ENCODE measurements at places on chromosomes 13 and 19.

- DNase-seq, result no peak
Measured at GRCh38 chr19:40223135-40223822, 3.2 kb downstream of the CCNP start.

DNA sequence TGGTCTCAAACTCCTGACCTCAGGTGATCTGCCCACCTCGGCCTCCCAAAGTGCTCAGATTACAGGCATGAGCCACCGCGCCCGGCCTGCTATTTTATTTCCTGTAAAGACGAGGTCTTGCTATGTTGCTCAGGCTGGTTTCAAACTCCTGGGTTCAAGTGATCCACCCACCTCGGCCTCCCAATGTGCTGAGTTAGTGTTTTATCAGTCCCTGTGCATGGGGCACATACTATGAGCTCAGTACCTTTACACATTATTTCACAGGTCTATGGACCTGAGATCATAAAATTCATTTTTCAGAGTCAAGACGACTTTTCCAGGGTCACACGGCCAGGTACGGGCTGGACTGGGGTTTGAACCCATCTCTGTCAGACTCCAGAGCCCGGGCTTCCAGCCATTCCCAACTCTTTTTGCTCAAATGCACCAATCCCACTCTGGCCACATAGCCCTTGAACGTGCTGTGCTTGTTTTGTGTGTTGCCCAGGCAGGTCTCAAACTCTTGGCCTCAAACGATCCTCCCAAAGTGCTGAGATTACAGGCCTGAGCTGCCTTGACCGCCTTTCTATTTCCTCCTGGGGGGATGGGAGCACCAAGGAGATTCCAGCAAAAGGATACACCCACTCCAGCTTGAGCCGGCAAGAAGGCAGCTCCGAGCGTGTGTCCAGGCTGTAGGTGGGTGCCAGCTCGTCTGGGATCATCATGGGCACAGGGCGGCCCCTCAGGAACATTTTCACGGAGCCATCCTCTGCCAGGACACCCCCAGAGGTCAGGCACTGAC, 1.1 kb downstream of the EML2 start:
- no peak for DNase-seq

DNA sequence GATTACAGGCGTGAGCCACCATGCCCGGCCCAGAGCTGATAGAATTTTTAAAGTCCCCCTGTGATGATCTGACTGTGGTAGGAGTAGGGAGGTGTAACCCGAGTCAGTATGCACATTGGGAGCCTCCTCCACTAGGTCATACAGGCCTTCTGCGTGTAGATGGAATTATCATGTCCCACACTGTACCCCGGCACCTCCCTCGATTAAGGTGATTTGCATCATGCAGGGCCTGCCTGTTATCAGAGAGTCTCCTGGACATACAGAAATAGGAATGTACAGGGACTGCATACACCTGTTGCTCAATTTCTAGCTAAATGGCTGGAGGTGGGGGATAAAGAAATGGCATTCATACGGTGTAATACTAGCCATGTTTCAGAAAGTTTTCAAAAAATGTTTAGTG, 922 bp upstream of the ERVK3-1 start:
- DNase-seq, result no peak

DNA sequence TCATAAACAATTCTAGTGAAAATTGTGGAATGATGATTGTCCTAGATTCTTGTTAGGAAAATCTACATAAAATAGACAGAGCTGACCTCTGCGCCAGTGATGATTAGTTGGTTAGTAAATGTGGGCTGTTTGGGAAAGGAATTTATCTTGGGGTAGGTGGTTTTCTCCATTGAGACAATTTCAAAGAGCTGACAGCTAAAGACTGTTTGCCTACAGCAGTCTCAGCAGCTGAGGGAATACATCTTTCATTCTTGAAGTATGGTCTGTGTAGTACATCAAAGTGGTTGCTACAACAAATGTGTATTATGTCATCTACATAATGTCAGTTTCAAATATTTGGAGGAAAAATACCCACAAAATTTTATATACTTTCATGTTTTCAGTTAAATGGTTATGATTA, 117.2 kb upstream of the TRPC4 start:
- DNase-seq, result no peak

- no peak for DNase-seq
Measured at GRCh38 chr19:13082192-13083007, 20.3 kb downstream of the LYL1 start.

DNA sequence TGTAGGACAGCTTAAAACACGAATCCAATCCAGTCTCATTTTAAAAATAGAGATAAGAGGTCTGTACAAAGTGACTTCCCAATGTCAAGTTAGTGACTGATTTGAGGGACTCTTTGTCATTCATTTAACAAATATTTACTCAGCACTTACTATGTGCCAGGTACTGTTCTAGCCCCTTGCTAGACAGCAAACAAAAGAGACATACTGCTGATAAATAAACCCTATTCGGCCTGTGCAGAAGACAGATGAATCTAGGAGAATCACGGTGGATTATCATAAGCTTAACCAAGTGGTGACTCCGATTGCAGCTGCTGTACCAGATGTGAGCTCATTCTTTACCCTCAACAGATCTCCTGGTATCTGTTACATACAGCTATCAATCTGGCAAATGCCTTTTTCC, 6.4 kb upstream of the ELF1 start:
- DNase-seq, result no peak

GRCh38 chr19:45524575-45525129, 17.4 kb downstream of the VASP start:
- DNase-seq, result no peak

DNA sequence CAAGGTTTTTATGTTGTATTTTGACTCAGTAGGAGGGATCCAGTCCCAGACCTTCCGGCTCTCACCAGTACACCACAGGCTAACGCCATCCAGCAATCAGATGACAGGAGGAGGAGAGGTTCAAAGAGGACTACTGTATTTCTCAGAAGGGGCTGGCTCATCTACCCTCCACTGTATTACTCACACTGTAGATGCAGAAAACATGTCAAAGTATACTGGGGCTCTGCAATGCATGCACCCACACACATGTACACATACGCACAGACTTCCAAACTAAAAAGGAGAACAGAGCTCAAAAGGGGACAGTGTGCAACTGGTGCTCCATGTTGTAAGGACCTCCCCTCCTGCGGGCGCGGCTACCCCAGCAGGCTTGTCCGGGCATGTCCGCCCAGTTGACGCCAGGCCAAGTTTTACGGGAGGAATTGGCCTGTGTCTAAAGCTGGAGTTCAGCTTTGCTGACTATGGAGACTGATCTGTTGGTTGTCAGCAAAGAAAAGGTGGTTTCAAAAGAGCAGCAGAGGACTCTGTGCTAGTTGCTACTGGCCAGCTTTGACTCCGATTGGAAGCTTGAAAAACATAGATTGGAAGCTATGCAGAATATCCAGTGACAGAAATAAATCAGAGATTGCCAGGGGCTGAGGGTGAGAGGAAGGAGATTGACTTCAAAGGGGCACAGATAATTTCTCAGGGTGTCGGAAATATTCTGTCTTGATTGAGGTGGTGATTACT, 314.2 kb downstream of the DLEU7 start:
- no peak for DNase-seq

DNA sequence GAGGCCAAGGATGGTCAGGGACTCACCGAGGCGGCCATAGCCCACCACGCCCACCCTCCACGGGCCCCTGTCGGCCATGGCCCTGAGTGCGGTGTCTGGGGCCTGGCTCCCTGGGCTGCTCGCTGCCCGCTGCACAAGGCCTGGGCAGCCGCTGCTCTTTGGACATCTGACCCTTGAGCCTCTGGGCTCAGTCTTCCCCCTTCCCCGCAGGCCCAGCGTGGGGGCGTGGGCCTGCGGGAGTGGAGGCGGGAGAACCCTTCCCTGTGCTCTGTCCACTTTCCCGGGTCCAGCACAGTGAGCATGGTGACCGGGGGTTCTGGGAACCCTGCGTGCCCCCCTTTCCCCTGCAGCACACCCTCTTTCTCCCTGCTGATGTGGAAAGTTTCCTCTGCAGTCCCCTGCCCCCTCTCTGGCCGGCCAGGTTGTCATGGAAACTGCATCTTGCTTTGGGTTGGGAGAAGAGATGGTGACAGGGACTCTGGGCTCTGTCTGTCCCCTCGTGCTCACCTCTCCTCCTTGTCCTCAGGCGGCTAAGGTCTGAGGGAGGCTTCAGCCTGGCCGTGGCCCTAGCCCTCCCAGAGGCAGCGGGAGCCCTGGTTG, at the start of gene ASPDH:
TSS of gene ASPDH (minus strand) at position 168 of the 600 bp plus-strand sequence. CDS start at position 78, 90 bp downstream.
- DNase-seq, result no peak

DNA sequence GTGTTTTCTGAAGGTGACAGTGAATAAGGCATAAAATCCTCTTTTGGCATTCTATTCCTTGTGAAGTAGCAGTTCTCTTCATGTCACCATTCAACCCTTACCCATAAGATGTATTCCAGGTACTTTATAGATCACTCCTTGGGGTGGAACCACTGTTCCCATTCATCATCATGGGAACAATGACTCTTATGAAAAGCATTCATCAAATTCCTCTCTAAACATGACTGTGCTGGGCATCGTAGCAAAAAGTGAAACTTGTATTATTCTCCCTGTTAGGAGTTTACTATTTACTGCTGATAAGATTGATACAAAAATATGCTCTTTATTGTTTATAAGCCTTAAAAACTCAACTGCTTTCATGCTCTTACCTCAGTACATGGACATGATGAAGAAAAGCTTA, 793.4 kb downstream of the LIG4 start:
- no peak for DNase-seq

- no peak for DNase-seq
Measured at GRCh38 chr13:39765801-39766463, 110.5 kb downstream of the COG6 start.

GRCh38 chr13:39602277-39602613, 748 bp downstream of the LHFPL6 start:
- no peak for DNase-seq

- no peak for DNase-seq
Measured at GRCh38 chr13:29006359-29006850, 186.3 kb downstream of the MTUS2 start.

GRCh38 chr13:44068737-44069136, 189.0 kb downstream of the LACC1 start:
- DNase-seq, result no peak

DNA sequence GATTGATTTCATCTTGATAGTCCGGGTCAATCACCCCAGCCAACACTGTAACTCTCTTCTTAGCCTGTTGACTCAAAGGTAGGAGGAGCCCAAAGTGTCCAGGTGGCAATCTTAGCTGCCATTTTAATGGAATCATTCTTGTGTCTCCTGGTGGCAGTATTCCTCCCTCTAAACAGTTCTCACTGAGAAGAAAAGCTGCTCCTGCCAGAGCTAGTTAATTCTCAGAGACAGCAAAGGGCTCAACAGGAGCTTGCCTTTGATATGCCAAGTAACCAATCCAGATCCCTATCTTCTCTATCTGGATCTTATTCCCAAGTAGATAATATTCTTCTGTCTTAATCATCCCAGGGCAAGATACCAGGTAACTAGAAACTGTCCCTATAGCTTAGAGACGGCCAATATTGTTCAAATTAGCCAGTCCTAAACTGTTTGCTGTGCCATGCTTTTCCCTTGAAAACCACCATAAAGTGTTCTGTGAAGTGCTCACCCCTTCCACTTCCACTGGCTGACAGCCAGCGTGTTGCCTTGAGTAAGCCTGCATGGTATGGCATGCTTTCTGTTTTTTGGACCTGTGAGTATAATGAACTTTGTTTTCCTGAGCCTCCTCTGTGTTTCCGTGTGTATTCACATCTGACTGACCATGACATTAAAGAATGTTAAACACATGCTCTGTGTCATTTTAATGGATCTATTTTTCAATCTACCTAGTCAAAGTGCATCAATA, 463.7 kb upstream of the SLITRK5 start:
- no peak for DNase-seq

DNA sequence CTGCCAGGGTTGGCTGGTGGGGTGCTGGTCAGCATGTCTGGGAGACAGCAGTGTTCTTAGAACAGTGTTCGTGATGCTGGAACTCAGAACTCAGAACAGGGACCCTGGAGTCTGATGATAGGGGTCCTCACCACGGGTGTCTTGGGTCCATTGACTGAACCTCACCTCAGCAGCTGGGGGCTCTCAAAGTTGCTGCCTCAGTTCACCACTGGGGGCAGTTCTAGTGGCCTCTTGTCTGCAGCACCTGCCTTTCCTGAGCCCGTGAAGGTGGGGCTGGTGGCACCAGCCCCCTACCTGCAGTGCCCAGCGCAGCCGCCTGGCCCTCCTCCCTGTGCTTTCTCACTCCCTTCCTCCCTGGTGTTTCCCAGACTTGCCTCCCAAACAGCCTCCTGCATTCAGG, 28.5 kb downstream of the SAFB start:
- DNase-seq, result no peak

- DNase-seq, result peak; percentile 37
Measured at GRCh38 chr13:32314271-32315237, 609 bp downstream of the ZAR1L start.

- no peak for DNase-seq
Measured at GRCh38 chr13:28313579-28313978, 175.2 kb downstream of the PAN3 start.

DNA sequence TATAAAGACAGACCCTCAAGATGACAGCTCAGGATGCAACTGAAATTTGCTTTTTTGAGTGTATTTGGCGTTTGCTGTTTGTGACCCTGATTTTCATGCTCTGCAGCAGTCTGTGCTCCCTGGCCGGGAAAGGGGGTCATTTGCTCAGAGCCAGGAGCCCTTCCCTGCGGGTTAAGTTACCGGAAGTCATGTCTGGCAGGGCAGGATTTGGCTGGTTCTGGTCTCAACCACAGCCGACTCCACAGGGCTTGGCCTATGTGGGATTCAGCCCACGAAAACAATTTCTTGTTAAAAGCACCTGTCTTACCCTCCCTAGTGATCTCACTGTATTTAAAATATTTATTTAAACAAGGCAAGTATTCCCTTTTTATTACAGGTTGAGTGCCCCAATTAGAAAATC, 22.6 kb downstream of the MCF2L start:
- DNase-seq, result no peak

DNA sequence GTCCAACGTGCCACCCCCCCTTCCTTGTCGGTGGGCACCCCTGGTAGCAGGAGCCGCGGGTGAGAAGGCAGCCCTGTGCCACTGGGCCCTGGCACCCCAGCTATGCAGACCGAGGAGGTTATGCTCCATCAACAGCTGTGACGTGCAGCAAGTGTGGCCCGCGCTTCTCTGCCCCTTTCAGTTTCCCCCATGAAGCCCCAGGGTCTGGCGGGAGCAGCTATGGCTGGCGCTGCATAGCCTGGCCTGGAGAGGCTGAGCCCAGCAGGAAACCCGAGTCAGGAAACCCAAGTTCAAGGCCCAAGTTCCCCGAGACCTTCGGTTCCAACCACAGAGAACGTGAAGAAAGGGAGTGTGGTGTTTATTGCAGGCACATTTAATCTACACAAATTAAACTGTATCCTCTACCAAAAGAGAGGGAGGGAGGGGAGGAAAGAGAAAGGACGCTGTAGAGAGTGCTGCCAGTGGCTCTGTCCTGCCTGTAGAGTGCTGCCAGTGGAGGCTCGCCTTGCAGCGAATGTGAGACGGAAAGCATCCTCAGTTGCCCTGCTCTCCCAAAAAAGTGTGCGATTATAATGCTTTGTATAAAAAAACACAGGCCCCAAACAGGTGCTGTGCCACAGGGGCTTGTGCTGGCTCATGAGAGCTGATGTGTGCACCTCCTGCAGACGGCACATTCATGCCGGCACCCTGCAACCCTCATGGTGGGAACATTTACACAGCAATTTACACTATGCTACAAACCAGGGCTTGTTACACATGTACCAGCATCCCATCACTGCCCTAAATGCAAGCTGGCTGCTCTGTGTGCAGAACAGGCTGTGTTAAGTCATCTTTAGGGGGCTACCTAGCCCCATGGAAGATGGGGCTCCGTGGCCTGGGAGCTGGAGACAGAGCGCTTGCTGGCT, 16.3 kb downstream of the POP4 start:
- DNase-seq, result no peak

- no peak for DNase-seq
Measured at GRCh38 chr13:110820322-110820721, 94.5 kb downstream of the ANKRD10 start.
